Suppressor macrophage treated with lipopolysaccharide for 4 hours (primary cell): ENCODE measurements at places on chromosomes 4 and X.
A peak's percentile ranks its signal among the peaks of the same experiment; 100 is the strongest.

DNA sequence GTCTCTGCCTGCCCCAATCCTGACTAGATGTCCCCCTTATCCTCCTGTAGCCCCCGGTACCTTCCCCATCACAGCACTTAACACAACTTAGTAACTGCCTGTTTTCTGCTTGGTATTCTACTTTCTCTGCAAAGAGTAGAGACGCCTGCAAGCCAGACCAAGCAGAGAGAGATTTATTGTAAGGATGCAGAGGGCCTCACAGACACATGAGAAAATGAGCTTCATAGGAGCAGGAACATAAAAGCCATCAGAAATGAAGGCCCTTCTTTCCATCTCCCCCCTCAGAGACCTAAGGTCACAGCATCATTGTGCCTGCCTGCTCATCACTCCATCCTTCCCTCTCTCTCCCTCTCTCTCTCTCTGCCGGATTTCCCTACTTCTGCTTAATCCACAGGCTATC, 305.7 kb upstream of the NOCT start:
- no peak for DNase-seq

DNA sequence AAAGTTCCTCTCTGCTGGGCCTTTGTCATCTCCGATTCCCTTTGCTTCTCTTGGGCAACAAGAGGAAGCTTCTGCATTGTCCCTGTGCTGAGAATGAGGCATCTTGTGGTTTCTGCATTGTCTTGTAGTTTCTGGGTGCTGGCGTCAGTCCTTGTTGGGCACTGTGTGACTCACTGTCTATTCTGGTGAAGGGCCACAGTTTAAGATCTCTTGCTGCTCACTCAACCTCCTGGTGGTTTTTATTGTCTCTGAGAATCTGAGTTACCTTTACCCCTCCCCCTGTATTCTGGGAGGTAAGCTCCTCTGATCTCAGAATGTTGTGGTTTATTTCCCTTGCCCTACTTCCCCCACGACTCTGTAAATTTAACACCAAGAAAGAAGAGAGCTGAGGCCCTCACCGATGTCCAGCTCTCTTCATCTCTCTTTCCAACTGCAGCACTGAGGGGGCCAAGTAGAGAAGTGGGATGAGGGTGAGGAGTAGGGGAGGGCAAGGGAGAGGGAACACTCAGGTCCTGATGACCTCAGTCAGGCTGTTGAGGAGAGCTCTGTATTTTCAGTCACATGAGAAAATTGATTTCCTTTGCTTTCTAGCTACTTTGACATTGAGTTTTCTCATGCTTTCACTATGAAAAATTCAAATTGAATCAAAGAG, 441.6 kb upstream of the PITX2 start:
- DNase-seq: no peak

GRCh38 chr4:6703786-6704185, 5.9 kb downstream of the MRFAP1L1 start:
- no peak for DNase-seq

- no peak for DNase-seq
Measured at GRCh38 chr4:74181219-74181618, 23.3 kb downstream of the MTHFD2L start.

DNA sequence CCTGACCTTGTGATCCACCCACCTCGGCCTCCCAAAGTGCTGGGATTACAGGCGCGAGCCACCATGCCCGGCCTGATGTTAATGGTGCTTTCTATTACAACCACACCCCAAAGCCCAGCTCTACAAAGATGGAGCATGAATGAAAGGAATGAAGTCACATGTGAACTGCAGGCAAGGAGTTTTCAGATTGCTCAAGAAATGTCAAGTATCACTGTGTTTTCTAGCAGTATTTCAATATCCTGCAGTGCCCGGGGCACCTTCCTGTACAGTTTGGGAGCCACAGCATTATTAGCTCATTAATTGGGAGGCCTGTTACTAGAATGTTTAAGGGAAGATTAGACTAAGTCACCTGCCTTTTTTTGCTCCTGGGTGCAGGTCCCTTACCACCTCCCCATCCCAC, 40.1 kb downstream of the PRIMPOL start:
- DNase-seq: no peak

GRCh38 chr4:154491341-154492271, at the start of gene DCHS2:
DCHS2 (minus strand) TSS chr4:154491799; CDS start chr4:154491355, 444 bp downstream.
- DNase-seq: peak; percentile 8

DNA sequence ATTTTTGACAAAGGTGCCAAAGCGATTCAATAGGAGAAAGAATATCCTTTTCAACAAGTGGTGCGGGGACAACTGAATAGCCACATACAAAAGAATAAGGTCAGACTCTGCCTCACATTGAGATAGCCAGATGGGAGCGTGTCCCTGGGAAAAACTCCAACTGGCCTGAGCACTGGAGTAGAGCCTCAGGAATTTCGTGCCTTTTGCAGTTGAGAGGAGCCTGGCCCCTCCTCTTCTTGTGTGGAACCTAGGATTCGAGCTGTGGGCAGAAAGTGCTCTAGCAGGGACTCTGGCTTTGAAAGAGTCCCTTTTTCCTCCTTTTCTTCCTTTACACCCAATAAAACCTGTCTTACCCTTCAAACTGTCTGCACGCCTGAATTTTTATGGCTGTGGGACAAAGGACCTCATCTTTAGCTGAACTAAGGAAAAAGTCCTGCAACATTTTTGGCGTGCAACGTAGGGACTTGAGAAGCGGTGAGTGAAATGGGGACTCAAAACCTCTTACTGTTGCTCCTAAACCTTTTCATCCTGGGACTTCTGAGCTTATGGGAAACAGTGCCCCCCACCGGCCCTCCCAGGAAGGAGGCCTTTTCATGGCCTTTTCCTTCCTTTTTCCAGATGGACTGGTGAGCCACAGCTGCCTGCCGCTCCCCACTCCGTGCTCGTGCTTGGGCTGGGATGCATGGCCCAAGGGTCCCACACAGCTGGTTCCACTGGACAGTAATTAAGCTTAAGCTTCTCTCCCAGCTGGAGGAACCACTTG, 68.6 kb downstream of the BMP15 start:
- no peak for DNase-seq

DNA sequence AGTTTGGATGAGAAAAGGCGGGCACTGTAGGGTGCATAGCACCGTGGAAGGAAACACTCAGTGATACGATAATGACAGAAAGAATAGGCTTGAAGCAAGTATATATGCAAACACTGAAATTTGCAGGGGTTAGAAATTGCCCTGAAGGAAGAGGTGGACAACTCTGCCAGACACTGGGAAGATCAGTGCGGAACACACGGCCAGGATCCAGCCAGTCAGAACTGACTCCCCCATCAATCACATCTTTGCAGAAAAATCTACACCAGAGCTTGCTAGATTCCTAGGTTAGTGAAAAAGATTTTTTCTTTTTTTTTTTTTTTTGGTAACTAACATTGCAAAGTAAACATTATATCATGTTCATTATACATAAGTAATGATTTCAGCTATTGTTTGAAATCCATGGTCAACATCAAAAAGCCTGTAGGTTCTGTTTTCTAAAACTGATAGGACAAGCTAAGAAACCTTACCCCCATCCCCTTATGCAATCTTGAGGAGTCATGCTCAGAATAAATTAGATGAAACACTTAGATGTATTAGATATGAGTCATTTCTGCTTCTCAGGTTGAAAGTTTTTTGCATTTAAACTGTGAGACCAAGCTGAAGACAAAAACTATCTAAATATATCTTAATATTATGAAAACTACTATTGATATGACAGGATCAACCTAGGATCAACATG, 38.9 kb downstream of the TRIML1 start:
- no peak for DNase-seq

- DNase-seq: no peak
Measured at GRCh38 chr4:139170932-139171331, 6.1 kb downstream of the ELF2 start.

DNA sequence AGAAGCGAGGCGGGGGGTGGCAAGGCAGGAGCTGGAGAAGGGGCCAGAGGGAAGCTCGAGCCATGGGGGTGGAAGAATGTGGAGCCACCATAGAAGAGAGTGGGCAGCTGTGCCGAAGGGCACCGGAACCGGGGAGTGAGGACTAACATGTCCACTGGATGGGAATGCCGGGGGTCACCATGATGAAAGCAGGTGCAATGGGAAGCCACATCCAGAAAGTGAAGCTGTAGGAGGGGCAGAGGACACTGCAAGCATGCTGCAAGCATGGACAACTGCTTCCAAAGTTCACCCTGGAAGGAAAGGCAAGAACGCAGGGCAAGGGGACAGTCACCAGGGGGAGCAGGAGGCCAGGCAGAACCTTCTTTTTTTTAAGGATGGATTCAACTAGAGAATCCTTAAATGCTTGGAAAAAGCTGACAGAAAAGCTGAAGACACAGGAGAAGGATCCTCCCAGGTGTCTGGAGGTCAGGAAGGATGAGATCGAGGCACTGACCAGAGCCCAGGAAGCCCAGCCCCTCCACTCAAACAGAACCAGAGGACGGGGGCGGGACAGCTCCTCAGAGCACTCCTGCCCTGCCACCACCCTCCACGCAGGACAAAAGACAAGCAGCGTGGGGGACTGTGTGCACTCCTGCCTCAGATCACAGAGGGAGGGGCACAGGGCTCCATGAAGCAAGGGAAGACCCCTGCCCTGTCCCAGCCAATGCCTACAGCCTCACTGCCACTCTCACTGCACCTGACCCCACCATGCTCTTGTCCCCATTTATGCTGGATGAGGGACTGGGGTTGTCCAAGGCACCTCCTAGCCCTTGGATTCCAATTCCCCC, 169.2 kb downstream of the AFAP1 start:
- peak; percentile 31 for DNase-seq

DNA sequence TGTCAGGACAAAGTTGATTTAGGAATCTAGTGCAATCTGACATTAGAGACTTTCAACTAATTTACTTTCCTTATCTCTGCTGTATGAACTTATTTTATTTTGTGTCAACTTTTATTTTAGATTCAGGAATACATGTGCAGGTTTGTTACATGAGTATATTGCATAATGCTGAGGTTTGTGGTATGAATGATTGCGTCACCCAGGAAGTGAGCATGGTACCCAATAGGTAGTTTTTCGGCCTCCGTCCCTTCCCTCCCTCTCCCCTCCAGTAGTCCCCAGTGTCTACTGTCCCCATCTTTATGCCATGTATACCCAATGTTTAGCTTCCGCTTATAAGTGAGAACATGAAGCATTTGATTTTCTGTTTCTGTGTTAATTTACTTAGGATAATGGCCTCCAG, 68.7 kb upstream of the TEX13D start:
- DNase-seq: no peak

DNA sequence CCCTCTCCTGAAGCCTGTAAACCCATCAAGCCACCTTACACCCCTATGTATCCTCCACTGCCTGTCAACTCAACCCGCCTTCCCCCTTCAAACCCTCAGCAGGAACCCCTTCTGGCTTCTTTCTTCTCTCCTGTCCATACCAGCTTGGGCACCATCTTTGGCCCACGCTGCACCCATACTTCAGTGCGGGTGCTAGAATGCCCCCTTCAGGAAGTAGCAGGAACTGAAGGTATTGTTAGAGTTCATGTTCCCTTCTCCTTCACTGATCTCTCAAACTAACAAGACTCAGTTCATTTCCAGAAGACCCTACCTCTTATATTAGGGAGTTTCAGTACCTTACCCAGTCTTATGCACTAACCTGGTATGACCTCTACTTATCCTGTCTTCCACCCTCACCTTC, 1.5 kb upstream of the UGT2B17 start:
- DNase-seq: no peak

DNA sequence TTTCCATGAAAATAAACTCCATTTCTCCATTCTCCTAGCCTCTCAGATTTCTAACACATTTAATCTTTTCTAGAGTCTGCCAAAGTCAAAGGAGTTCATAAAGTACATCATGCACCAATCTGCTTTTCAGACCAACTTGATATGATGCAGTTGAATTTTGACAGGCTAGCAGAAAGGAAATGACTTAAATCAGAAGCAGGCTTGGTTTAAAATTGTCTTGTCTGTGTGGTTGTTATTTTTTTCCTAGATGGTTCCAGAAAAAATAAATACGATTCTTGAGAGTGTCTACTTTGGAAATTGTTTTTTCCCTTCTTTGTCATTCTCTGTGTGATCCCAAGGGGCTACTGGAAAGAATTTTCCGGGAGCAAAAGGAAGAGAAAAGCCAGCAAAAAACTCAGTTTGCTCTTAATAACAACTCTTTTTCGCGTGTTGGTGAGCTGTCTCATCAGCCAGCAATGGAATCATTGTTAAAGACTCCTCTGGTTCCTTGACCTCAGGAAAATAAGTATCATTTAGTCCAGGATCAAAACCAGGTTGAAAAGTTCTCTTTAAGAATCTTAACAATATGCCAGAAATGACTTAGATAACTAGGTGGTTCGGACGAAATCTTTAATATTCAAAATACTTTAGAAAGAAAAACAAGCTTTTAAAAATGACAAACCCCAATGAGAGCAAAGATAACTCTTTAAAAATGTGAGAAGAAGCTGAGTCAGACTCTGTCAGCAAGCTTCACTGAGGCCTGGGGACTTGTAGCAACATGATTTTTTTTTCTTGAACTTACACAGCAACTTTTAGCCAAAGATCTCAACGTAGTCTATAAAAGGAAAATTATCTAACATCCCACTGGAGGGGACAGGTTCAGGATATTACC, 49.7 kb upstream of the GAB1 start:
- no peak for DNase-seq

GRCh38 chr4:123234955-123235354, 161.6 kb upstream of the SPRY1 start:
- DNase-seq: no peak

DNA sequence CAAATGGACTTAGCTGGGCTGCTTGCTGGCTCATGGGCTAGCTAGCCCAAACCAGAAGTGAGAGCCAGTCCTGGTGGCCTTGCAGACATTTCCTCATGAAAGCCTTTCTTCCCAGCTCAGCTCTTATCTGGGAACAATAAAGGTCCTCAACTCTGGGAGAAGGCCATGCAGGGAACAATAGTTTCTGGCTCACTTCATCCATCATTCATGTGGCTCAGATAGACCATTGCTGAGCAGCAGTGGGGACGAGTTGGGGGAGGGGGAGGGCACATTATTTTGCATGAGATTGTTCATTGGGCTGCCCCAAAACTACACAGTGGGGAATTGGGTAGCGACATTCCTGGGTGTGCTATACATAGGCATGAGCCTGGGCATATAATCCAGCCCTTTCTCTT, 47.6 kb downstream of the NHSL2 start:
- DNase-seq: no peak

DNA sequence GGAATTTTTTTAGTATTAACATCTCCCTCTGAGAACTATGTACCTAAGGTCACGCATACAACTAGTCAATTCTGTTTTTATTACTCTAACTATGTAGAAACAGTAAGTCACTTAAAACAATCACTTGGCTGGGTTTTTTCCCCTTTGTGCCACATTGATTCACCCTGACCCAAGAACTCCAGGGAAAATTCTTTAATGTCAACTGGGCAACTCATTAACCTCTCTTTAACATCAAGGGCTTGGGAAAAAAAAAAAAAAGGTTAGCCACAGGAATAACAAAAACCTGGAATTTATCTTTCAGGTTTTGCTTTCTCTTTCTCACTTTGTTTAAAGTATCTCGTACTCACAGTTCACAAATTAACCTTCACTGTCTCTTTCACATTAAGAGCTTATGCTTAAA, 8.1 kb downstream of the RPL9 start:
- no peak for DNase-seq

- DNase-seq: no peak
Measured at GRCh38 chr4:150033901-150034300, 44.3 kb upstream of the DCLK2 start.

- DNase-seq: peak; percentile 62
Measured at GRCh38 chr4:87219632-87220093, 755 bp downstream of the KLHL8 start.
